ENCODE measurements at places on chromosomes 4 and X. TPM values are rescaled to one million over a fixed set of nuclear protein-coding genes. Genes with fewer than 3 reads are reported as not detected.

Gene MAGEA8
- not detected for total RNA-seq

Gene GUCY1A1
- 23.4 TPM for total RNA-seq

Gene SYTL5
- total RNA-seq, result 1.5 TPM

Gene CT45A2
- not detected for total RNA-seq

Gene RAB33B
- 12.3 TPM for total RNA-seq

Gene RAB40AL
- 0.33 TPM for total RNA-seq

Gene IL2
- total RNA-seq, result not detected

Gene SMIM20
- 48.7 TPM for total RNA-seq

Gene CAMK2D
- total RNA-seq, result 196 TPM

Data from fibroblast of lung (primary cell).